ENCODE measurements at places on chromosomes 11 and 22.

DNA sequence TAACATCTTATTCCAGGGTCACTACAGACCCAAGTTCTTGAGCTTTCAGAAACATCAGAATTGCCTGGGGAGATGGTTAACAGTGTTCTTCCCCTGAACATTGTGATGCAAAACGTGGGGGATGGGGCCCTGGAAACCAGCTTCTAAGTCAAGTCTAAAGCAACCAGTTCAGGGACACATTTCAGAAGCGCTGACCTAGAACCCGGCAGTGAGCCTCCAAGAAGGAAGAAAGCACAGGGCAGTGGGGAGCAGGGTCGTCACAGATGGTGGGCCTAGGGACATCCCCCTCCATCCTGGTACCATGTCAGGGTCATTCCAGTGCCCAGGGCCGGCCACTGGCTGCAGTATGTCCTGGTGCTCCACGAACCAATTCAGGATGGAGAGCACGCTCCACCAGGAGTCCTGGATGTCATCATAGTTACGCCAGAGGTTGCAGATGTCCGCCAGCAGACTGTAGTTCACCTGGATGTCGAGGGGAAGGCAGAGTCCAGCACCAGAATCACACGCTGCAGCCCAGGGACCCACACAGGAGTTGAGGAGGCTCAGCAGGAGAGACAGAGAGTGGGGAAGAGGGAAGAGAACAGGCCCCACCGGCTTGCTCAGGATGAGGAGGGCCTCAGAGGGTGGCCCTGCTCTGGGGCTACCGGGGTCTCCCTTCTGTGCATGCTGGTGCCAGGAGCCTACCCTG lies 5.0 kb downstream of the NAGA start:
- DNase-seq, result no peak

- no peak for DNase-seq
Observed at GRCh38 chr11:77470971-77471370, 2.9 kb downstream of the PAK1 start.

DNA sequence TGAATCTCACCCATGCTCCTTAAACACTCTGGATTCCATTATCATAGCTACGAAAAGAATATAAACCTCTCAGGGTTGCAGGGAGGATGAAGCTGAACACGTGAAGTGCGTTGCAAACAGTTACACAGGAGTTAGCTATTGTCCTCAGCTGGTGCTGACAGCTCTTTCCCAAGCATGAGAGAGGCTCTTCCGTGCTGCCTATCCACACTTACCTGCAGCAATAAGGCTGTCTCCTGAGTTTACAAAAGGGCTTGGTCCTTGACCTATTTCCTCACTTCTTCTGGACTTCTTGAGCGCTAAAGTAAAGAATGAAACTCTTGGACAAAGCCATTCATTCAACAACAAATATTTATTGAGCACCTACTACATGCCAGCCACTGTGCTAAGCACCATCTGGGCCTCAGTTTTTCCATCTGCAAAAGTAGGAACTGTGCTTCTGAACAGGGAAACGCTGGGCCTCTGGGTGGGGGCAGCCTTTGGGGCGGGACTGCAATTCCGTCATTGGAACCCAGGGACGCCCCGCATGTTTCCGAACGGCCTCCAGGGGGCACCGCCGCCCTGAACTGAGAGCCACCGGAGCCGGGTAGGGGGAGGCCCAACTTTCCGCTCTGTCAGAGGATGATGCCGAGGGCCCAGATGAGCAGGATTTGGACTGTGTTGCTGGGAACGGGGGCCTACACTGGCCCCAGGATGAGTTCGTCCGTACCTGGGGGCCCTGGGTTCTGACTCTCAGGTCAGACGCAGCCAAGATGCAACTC lies 651 bp upstream of the ARL2 start:
- peak; percentile 32 for DNase-seq

DNA sequence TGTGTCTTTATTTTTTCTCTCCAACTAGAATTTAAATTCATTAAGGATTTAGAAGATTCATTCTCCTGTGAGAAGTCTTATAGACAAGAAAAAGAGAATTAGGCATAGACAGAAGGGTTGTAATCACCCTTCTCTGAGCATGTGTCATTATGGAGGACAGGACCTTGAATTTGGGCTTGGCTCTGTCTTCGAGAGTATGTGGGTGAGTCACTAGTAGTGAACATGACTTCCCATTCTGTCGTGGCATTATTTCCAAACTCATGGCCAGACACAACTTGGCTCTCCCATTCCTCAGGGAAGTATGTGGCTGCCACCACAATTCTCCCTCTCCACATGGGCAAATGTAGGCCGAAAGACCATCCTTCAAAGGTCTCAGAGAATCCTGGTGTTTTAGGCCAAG lies 14.3 kb upstream of the ANKK1 start:
- no peak for DNase-seq

DNA sequence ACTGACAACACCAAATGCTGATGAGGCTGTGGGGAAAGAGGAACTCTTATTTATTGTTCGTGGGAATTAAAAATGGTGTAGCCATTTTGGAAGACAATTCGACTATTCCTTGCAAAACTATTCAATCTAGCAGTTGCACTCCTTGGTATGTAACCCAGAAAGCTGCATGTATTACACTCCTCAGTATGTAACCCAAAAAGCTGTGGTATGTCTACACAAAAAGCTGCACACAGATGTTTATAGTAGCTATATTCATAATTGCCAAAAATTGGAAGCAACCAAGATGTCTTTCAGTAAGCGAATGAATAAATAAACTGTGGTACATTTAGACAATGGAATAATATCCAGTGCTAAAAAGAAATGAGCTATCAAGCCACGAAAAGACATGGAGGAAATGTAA lies 4.9 kb downstream of the NNMT start:
- DNase-seq, result no peak

GRCh38 chr22:18103527-18104269 lies 6.9 kb upstream of the TUBA8 start:
- DNase-seq, result no peak

- no peak for DNase-seq
Observed at GRCh38 chr11:61994981-61995380, 27.5 kb upstream of the FTH1 start.

GRCh38 chr11:80584661-80585060 lies 1143.8 kb upstream of the TENM4 start:
- DNase-seq, result no peak

GRCh38 chr22:30422481-30423300 lies 2.9 kb upstream of the MTFP1 start:
- no peak for DNase-seq

DNA sequence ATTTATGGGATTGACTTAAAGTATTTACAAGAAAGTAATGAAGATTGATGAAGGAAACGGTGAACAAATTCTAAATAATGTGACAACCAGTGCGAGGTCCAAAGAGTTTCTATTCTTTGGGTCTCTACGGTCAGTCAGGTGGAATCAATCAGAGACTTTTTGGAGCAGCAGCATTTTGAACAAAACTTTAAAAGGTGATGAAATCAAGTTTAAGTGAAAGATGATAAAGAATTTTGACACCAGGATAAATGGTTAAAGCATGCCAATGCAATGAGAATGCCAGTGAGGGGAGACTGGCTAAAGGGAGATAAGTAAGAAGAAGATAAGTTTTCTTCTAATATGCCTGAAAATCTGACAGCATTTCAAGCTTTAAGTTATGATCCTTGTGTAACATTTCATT lies 67.9 kb downstream of the DCUN1D5 start:
- DNase-seq, result no peak

- DNase-seq, result no peak
Observed at GRCh38 chr22:24494528-24495364, at the start of gene UPB1. Gene UPB1, plus strand, starts transcription at chr22:24495332. Its CDS starts 72 bp downstream, at chr22:24495404.

GRCh38 chr11:10351765-10352641 lies 47.1 kb downstream of the ADM start:
- peak; percentile 83 for DNase-seq

GRCh38 chr22:25153961-25154666 lies 45.5 kb upstream of the CRYBB3 start:
- DNase-seq, result no peak

DNA sequence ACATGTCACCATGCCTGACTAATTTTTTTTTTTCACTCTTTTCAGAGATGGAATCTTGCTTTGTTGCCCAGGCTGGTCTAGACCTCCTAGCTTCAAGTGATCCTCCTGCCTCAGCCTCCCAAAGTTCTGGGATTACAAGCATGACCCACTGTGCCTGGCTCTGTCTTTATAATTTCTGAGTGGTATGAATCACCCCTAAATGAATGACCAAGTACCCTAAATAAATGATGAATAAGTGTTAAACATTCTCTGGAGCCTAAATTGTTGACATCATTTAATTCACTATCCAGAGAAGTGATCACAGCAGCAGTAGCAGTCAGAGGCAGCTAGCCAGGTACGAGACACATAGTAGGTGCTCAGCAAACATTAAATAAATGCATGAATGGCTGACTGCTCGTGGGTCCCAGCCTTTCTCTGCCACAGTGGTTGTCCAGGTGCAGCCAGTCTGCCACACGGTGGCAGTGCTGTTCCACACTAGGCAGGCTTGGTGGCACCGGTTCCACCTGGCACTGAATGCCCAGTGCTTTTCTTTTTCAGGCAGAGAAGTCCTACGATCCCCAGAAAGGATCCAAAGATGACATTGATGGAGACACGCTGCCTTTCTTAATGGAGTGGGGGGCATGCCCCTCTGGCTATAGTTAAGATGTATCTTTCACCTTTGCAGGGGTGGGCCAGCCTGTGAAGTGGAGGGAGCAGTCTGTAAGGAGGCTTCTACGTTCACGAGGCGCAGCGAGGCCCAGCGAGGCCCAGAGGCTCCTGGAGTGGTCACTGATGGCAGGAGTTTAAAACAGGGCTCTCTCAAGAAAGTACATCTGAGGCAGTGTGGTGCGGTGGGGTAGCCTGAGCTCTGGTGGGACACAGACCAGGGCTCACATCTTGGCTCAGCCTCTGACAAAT lies 8.7 kb upstream of the TTC12 start:
- DNase-seq, result no peak

DNA sequence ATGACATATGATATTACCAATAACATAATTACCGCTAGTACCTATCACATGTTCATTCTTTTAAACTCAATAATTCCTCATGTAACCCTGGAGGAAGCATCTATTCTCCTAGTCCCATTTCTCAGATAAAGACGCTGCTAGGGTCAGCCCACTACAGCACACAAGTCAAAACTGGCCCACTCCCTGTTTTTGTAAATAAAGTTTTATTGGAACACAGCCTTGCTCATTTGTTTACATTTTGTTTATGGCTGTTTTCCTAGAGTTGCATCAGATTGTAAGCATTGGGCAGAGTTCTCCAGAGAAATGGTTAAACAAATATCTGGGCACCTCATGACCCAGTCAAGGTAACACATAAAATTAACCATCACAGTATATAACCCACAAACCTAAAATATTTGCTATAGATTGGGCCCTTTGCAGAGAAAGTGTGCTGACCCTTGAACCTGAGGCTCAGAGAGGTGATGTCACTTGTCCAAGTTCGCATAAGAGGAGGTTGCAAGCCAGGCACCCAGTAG lies 36.8 kb downstream of the MN1 start:
- no peak for DNase-seq

- no peak for DNase-seq
Observed at GRCh38 chr11:131637469-131638175, 267.2 kb downstream of the NTM start.

- no peak for DNase-seq
Observed at GRCh38 chr22:46484861-46485595, 52.4 kb downstream of the CELSR1 start.

DNA sequence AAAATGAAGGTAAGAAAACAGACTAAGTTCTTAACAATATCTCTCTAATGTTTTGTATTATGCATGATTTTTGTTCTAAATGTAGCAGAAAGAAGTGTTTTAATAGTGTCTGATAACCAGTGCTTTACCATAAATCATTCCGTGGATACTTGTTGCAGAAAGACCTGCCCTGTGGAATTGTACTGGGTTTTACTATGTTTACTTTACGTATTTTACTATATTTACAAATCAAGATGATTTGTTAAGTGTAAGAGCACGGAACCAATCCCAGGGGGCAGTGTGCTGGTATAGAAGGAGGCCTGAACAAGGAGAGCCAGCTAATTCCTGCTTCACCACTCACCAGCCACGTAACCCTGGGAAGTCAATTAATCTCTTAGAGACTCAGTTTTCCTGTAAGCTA lies 1.4 kb downstream of the HTR3B start:
- DNase-seq, result no peak

DNA sequence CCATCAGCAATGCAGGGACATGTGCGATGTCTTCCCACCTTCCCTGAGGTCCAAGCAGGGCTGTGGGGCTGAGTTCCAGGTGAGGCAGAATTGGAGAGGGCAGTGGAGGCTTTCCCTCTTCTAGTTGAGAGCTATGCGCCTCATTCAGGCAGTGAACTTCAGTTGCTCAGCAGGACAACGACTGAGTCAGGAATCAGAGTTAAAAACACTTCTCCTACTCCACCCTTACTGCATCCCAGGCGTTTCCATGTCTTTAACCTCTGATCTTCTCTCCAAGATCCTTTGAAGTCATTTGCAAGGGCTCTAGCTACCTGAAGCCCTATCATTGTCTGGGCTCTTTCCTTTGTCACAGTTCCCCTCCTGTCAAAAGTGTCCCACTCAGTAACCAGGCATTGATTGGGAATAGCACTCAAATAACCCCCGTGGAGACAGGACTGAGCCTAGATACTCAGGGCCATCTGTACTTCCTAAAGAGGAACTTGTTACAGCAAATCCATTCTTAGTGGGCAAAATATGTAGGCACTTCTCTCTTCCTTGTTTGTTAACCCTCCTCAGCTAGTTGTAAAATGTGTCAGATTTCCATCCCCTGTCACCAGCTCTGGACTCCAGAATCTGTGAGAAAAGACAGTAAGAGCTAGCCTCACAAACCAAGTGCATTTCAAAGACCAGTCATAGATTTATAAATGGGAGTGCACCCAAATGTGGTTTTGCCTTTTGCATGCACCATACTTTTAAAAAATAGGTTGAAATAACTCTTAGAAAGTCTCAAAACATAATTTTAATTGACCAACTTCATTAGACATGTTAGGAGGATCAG lies 72.5 kb upstream of the MYO18B start:
- no peak for DNase-seq

GRCh38 chr22:17411213-17411612 lies 42.0 kb downstream of the CECR2 start:
- no peak for DNase-seq

DNA sequence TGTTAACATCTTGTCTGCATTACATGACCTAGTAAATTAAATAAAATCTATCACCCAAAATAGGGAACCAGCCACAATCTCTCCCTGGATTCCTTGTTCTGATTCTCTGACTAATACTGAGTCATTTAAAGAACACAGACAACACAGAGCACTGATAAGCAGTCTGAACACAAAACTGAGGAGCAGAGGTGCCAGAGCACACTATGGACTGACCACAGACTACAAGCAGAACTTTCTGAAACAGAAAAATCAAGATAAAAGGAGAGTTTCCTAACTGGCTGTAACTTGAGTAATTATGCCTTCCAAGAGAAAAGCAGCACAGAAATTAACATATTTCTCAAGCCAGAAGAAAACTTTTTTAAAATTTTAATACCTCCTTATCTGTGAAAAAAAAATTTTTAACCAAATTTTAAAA lies 128.8 kb downstream of the SGSM3 start:
- no peak for DNase-seq

DNA sequence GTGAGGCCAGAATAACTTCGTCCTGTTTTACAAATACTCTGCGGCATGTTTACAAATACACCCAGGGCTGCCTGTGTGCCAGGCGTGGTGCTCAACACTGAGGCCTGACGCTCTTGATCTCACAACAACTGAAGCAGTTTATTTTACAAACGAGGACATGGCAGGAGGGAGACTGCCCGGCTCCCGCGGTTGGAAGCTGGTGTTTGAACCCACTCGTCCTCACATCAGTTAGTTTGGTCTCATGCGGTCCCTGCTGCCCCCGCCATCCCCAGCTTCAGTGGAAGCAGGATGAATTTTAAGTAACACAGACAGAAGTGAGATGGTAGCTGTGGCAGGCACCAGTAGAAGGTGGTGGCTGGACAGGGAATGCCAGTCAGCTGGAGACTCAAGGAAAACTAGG lies 16.4 kb downstream of the KIAA0930 start:
- no peak for DNase-seq

- no peak for DNase-seq
Observed at GRCh38 chr22:41687901-41688364, 734 bp downstream of the SNU13 start.

All from NCI-H2081 treated with DMSO at 0.1 percent for 48 hours (cell line).